ENCODE measurements at places on chromosomes 3 and 15. TPM values are rescaled to one million over a fixed set of nuclear protein-coding genes. Genes with fewer than 3 reads are reported as not detected.

ARGFX gene
- total RNA-seq = not detected

GPR171 gene
- total RNA-seq = not detected

ARIH1 gene
- 192 TPM for total RNA-seq

DNA sequence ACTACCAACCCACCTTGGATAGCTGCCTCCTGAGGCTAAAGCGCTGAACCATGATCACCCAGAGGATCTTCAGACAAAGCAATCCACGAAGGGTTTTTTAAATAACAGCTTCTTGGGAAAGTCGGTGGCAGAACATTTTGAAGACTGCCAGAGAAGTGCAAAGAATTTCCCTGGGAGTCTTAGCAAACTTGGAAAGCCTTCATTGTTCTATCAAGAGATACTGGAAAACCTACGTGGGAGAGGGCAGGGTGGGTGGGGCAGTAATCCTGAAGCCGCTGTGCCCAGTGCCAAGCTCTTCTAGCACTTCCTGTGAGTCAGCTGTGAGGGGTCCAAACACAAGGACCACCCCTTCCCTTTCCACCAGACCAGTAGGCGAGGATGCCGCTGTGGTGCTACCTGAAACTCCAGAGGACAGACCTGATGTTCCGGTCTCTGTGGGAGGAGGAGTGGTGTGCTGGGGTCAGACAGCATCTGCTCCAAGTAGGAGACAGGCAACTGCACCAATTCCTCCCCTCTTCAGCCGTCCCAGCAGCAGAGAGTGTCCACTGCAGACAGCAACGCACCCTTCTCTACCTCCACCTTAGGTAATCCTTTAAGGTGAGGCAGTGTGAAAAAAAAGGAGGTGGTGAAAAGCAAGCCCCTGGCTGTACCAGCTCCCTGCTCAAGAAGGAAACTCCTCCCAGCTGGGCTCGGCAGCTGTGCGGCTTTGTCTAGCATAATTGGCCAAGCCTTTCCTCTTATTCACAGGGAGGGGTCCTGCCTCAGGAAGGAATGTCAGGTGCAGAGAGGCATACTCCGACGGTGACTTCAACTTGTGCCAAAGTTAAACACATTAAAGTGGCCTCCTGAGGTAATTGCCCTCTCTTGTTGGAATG, 99.0 kb downstream of the TMCC1 start:
- peaks cover 34% of the 10 kb centered on the region for H3K4me1 ChIP-seq
- peak overlapping the region; percentile 10 for H3K4me3 ChIP-seq
- no peaks in the 10 kb centered on the region for H3K36me3 ChIP-seq
- H3K27ac ChIP-seq = peak overlapping the region; percentile 73

- no peak overlapping the region for H3K4me3 ChIP-seq
- no peaks in the 10 kb centered on the region for H3K4me1 ChIP-seq
Measured at GRCh38 chr15:55457401-55458022, 49.2 kb downstream of the PIERCE2 start.

GRCh38 chr15:50116477-50116876, 2.6 kb downstream of the ATP8B4 start:
- no peaks in the 10 kb centered on the region for H3K27me3 ChIP-seq
- H3K36me3 ChIP-seq = no peaks in the 10 kb centered on the region
- no peak overlapping the region for H3K27ac ChIP-seq
- no peak overlapping the region for H3K4me3 ChIP-seq

- peaks cover 9% of the 10 kb centered on the region for H3K36me3 ChIP-seq
- no peaks in the 10 kb centered on the region for H3K27me3 ChIP-seq
- H3K27ac ChIP-seq = no peak overlapping the region
- no peak for DNase-seq
Measured at GRCh38 chr15:43085921-43086320, 19.9 kb downstream of the UBR1 start.

SRGAP3 gene
- 0.82 TPM for total RNA-seq

- H3K27me3 ChIP-seq = no peaks in the 10 kb centered on the region
- H3K27ac ChIP-seq = no peak overlapping the region
- no peak for DNase-seq
- no peaks in the 10 kb centered on the region for H3K36me3 ChIP-seq
- no peaks in the 10 kb centered on the region for H3K4me1 ChIP-seq
Measured at GRCh38 chr3:185353823-185354614, 8.9 kb upstream of the MAP3K13 start.

DNA sequence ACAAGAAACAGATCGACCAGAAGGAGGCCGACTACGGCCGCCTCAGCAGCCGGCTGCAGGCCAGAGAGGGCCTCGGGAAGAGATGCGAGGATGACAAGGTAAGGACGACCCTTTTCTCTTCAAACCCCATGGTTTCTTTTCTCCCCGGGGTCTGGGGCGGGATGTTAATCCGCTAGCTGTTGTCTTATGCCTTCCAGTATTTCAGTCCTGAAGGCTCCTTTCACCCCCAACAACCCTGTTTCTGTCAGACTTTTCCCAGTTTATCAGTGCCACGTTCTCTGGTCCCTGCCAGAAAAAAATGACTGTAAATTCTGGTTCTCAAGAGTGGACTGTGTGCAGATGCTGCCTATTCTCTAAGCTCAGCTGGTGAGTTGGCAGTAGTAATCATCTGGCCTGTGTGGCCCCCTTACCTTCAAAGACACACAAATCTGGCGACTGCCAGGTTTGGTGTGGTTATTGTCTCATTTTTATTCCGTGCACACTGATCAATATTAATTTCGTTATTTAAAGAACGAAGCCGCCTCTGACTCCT, 806 bp downstream of the GOLM2 start:
- DNase-seq = no peak

GRCh38 chr3:55969634-55970033, 482.5 kb upstream of the WNT5A start:
- no peak for DNase-seq
- no peaks in the 10 kb centered on the region for H3K27me3 ChIP-seq
- no peak overlapping the region for H3K27ac ChIP-seq
- H3K36me3 ChIP-seq = no peaks in the 10 kb centered on the region

DNA sequence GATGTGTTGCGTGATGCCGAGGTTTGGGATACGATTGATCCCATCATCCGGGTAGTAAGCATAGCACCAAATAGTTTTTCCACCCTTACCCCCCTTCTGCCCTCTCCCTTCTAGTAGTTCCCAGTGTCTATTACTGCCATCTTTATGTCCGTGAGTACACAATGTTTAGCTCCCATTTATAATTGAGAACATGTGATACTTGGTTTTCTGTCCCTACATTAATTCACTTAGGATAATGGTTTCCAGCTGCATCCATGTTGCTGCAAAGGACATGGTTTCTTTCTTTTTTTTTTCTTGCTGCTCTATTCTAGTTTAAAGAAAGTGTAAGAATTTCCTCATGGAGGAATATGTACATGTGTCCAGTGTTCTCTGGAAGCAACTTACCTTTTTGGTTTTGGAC, 51.8 kb downstream of the NSUN3 start:
- H3K36me3 ChIP-seq = no peaks in the 10 kb centered on the region
- H3K27ac ChIP-seq = no peak overlapping the region
- no peak overlapping the region for H3K4me3 ChIP-seq
- H3K4me1 ChIP-seq = no peaks in the 10 kb centered on the region
- DNase-seq = no peak

GRCh38 chr3:154121701-154122551, 736 bp downstream of the ARHGEF26 start:
- H3K36me3 ChIP-seq = no peaks in the 10 kb centered on the region
- peaks cover 24% of the 10 kb centered on the region for H3K27me3 ChIP-seq
- H3K4me3 ChIP-seq = peak overlapping the region; percentile 55
- peak overlapping the region; percentile 55 for H3K27ac ChIP-seq
- peaks cover 6% of the 10 kb centered on the region for H3K4me1 ChIP-seq
- no peak for DNase-seq

CLDN18 gene
- 0.08 TPM for total RNA-seq

DNA sequence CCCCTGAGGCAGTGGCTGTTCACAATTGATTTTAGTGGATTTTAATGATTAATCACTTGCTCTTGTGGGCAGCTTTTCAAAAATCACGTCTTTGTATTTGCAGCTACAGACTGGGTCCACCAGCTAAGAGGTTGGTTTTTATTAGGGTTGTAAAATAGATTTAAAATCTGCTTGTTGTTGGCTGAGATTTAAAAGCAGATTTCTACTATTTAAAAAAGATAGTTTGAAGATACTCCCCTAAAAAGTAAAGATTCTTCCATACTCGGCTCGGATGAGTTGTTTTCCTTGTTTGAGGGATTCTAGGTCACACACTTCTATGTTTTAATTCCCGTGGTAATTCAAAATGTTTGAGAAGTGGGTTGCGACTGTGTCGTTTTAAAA, 1.7 kb downstream of the KLHL24 start:
- peak overlapping the region; percentile 95 for H3K27ac ChIP-seq
- no peak for DNase-seq
- peaks cover 16% of the 10 kb centered on the region for H3K4me1 ChIP-seq
- H3K36me3 ChIP-seq = no peaks in the 10 kb centered on the region
- peak overlapping the region; percentile 74 for H3K4me3 ChIP-seq

DNA sequence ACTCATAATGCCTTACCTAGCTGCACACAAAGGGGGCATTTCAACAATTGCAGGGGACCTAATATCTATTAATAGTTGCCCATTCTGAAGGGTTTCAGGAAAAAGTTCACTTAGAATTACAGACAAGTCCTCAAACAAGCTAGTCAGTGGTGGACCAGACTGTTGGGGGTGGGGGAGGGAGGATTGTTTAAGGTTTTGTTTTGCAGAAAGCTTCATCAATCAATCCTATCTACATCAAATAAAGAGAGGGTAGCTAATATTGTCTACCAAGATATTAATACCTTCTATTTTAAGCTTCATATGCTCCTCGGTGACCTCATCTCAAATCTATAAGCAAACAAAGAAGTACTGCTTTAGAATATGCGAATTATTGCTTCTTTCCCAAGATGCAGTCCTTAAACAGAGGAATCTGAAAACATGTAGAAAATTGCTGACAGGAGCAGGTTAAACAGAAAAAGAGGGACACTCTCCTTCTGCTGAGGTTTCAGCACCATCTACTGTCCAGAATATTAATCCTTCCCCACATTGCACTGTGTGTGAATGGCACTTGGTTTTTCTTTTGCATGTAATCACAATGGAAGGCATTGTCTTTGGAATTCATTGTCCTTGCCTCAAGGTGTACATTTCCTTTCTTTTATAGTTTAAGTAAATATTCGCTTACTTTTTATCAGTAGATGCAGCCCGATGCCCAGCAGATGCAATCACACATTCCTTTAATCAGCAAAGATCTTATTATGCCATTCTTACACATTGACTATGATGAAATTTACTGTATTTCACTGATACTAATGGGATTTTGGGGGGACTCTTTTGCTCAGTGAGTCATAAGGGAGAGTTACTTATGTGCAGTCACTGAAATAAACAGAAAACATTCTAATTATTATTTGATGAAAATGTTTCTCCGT, 94.7 kb downstream of the IL5RA start:
- H3K4me1 ChIP-seq = no peaks in the 10 kb centered on the region
- peak; percentile 15 for DNase-seq
- H3K4me3 ChIP-seq = no peak overlapping the region
- H3K27me3 ChIP-seq = no peaks in the 10 kb centered on the region

DNA sequence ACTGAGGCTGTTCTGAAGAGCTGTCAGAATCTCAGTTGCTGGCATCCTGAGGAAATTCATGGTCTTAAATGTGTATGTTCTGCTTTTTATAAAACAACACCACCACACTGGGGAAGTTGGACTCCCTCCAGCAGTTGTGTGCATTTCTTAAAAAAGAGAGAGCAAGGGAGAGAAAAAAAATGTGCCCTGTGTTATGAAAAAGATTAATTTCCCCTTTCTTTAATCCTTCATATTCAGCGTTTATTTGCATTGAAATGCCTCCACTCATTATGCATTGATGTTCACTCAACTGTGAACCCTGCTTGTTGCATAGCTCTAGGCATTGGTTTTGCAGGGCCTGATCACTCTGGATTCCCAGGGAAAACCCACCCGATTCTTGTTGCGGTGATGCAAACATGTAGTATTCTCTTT, 4.4 kb upstream of the ZNF609 start:
- DNase-seq = no peak
- H3K27ac ChIP-seq = no peak overlapping the region
- no peaks in the 10 kb centered on the region for H3K27me3 ChIP-seq
- H3K4me1 ChIP-seq = peaks cover 11% of the 10 kb centered on the region
- H3K36me3 ChIP-seq = no peaks in the 10 kb centered on the region
- no peak overlapping the region for H3K4me3 ChIP-seq

BDH1 gene
- 4.8 TPM for total RNA-seq

- DNase-seq = no peak
- H3K27me3 ChIP-seq = no peaks in the 10 kb centered on the region
- H3K4me3 ChIP-seq = peak overlapping the region; percentile 86
- H3K27ac ChIP-seq = peak overlapping the region; percentile 79
- H3K4me1 ChIP-seq = peaks cover 27% of the 10 kb centered on the region
- peaks cover 3% of the 10 kb centered on the region for H3K36me3 ChIP-seq
Measured at GRCh38 chr15:72116731-72117485, 1.0 kb downstream of the MYO9A start.

DNA sequence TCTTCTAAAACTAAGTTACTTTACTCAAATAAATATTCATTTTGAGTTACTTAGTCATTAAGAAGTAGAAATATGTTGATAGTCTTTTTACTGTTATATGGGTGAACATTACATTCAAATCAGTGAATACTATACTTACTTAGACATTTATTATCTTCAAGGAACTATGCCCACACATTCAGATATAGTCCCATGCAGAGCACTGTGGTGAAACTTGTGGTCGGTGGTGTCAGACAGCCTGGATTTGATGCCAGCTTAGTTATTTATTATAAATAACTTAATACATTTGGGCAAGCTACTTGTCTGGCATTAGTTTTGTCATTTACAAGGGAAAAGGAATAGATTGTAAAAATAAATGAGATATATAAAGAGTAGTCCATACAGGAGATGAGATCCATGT, 149.5 kb downstream of the RAP2B start:
- no peak overlapping the region for H3K4me3 ChIP-seq
- no peaks in the 10 kb centered on the region for H3K4me1 ChIP-seq
- no peaks in the 10 kb centered on the region for H3K36me3 ChIP-seq
- H3K27ac ChIP-seq = no peak overlapping the region
- no peak for DNase-seq

HHATL gene
- not detected for total RNA-seq

DNA sequence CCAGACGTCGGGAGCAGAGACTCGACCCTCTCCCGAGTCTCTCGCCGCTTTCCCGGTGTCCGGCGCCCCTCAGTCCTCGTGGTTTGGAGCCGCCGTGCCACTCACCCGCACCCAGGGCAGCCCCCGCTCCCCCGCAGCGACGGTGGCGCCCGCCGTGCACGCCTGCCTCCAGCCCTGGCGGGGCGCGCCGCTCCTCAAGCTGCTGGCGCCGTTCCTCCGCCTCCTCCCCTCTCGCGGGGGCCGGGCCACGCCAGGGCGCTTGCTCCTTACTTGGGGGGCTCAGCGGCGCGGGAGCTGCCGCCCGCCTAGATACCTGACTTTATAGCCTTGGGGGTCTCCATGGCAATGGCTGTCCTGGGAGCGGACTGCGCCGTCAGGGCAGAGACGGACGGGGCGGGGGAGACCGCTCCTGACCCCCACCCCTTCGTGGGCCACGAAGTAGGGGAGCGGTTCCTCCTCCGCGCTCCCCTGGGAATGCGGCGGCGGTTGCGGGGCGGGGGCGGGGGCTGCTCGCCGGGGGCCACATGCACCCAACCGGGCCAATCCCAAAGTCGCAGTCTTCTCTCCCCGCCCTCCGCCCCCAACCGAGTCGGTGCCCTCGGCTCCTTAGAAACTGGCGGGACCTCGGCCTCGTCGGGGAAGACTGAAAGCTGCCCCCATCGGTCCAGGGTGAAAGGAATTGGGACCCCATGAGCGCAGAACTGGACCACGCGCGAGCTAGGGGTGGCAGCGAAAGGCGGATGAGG, at the start of gene ANKRD63:
TSS of gene ANKRD63 (minus strand) at position 196 of the 746 bp plus-strand sequence. CDS start 478 bp downstream, outside the sequence.
- H3K36me3 ChIP-seq = no peaks in the 10 kb centered on the region
- H3K27ac ChIP-seq = peak within 1 kb of the TSS; percentile 17
- H3K4me3 ChIP-seq = peak within 1 kb of the TSS; percentile 49
